ENCODE measurements at places on chromosomes 12 and 14.

DNA sequence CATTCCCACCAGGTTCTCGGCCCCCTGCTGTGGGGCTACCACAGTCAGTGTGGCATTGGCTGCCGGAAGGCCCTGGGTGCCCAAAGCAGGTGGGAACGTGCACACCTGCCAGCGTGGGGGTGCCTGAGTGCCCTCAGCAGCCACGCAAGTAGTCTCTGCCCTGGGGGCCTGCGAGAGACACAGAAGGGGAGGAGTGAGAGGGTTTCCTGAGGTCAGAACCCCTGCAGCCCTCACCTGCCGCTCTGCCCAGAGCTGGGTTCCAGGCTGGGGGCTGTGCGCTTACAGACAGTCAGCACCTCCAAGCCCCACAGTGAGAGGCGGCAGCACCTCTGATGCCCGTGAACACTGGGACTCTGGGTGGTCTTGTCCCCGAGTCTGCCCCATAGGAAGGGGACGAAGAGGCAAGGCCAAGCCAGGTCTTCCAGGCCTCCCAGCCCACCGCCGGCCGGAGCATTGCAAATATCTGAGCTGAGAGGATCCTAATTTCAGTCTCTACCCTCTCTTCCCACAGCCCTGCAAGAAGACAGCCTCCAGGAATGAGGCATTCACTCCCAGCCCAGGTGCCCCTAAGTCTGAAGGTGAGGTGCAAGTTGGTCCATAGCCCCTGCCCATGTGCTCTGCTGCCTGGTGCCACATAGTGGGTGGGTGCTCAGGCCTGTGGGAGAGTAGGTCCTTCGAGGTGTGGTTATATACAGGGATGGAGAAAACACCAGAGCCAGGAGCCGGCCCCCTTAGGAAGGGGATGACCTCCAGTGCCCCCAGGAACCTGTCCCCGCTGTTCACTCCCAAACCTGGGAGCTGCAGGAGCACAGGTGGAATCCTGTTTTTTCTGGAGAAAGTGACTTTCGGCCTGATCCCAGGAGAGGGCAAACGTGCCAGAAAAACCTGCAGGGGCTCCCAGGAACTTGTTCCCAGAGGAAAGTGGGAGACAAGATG, 291.1 kb upstream of the RTL1 start:
- no peak for DNase-seq

DNA sequence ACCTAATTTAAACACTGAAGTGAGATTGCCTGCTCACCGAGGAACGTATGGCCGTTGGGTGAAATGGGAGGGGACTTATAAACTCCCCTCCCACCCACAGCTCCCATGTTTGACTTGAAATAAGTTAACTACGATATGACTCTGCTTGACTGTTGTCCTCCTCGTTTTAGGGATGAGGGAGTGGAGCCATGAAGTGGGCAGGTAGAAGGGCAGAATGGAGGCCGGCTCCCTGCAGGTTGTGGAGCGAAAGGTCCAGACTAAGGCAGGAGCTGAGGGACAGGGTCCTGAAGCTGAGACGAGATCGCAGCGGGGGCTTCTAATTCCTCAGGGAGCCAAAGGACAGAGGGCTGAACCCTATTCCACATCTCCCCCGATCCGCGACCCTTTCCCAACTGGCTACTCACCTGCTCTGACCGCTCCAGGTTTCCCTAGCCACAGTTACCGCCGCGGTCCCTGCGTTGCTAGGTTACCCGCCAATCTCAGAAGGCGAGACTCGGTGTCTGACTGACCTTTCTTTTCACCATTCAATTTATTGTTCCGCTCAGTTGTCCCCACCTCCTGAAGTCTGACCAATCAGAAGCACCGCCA, 577 bp upstream of the TPCN1 start:
- DNase-seq = no peak

GRCh38 chr14:97838986-97839385, 1041.8 kb downstream of the VRK1 start:
- no peak for DNase-seq

DNA sequence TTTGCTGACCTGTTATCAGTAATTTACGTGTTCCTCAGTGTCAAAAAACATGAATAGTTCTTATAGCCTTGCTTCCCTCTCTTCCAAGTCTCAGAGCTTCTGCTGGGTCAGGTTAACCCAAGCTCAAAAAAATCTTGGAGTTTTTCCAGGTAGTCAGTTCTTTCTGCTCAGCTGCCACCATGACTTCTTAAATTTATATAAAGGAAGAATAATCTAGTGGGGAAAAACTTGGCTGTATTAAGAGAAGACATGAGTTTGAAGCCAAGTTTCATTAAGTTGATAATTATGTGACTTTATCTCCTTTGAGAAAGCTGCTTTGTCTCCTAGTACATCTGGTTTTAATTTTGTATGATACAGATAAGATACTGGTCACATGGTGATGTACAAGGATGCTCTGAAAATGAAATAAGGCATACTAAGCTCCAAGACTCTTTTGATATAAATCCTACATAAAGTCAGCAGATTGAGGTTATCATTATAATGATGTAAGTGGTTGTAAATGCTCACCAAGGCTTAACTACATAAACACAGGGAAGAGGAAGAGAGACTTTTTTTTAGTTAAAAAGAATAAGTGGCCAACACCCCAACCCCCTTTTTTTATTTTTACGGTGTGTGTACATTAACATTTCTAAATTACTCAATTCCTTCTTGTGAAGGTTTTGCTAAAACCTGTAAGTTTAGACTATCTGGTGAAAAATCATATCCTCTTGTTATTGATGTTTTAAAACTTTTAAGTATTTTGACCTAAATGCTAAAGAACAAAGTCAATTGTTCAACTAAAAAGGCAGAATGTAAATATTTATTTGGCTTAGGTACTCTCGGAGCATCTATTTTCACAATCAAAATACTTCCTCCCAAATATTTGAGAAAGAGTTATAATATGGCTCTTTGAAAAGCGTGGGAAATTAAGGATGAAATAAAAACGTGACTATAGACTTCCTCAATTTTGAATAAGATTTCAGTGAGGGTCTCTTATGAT, 84.1 kb upstream of the SLC38A2 start:
- DNase-seq = no peak

DNA sequence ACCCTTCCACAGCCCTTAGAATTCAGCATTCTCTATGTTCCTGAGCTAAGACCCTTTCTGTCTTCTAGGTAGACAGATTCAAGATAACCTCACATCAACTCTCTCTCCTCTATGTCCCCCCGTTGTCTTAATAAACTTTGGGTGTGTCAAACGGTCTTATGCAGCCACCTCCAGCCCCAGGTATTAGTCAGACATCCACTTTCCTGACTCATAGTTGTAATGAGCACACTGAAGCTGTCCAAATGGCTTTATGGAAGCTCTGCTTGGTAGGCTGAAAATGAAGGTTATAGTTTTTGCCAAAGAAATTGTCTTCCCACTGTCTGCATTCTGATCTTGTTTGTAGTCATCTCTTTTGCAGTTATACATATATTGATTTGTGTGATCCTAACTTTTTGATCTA, 482.0 kb downstream of the RMST start:
- no peak for DNase-seq

DNA sequence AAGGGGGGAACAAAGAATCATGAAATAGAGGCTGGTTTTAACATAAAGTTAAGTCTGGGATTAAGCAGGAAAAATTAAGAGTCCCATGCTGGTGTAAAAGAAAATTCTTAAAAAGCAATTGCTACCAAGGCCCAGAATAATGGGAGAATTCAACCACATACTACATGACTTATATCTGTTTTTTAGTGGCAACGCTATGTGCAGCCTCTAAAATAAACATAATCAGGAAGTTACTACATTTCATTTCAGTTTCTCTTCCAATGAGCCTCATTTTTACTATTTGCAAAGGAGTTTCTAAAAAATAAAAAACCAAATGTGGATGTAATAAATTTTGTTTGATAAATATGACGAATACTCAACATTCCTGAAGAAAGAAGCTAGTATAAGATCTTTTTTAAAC, 58.1 kb downstream of the CPNE8 start:
- DNase-seq = no peak

GRCh38 chr12:96989916-96990315, 82.9 kb downstream of the NEDD1 start:
- no peak for DNase-seq

GRCh38 chr14:103104654-103105452, 10.3 kb downstream of the EXOC3L4 start:
- peak; percentile 70 for DNase-seq

GRCh38 chr12:12229556-12230092, 37.2 kb downstream of the LRP6 start:
- DNase-seq = no peak

- DNase-seq = no peak
These were observed 20.5 kb downstream of the PLEKHH1 start for GRCh38 chr14:67553547-67553946.

GRCh38 chr14:50772412-50772811, 58.5 kb downstream of the NIN start:
- DNase-seq = no peak

- no peak for DNase-seq
These were observed 1112.7 kb downstream of the LRFN5 start for GRCh38 chr14:42719391-42719790.

GRCh38 chr14:77024171-77024691, 4.3 kb downstream of the IRF2BPL start:
- no peak for DNase-seq

GRCh38 chr12:56160193-56160763, 2.1 kb downstream of the MYL6 start:
- DNase-seq = peak; percentile 49

DNA sequence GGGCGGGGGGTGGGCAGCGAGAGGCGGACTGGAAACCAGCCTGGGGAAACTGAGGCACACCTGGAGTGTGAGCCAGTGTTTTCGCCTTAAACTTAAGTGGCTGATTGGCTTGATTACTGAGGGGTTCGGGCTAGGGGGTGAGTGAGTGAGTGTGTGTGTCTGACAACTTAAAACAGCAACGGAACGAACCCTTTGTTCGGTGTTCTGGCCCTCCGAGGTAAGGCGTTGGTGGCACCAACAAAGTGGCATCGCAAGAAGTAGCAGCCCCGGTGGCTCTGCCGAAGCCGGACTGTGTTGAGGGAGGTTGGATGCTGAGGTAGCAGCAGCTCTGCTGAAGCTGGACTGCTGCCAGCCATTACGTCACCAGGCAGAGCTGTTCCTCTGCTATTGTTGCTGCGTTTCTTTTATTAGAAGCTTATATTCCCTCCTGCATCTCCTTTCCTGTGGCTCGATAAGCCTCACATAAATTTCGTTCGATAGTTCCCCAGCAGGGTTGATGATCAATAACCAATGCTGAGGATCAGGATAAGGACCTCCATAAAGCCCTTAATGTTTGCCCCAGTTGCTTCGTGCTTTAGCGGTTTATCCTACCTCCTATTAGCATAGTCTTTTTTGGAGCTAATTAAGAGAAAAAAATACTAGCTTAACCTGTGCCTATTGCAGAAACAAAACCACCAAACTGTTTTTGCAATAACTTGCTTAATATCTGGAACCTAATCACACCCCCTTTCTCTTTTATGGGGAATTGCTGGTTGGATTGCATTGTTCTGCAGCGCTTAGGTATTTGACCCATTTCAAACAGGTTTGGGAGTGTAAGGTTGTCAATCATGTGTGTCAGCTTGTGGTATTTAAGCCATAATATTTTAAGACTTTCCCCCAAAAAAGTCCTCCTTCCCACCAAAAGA, 1.3 kb downstream of the GPR137C start:
- DNase-seq = peak; percentile 42

DNA sequence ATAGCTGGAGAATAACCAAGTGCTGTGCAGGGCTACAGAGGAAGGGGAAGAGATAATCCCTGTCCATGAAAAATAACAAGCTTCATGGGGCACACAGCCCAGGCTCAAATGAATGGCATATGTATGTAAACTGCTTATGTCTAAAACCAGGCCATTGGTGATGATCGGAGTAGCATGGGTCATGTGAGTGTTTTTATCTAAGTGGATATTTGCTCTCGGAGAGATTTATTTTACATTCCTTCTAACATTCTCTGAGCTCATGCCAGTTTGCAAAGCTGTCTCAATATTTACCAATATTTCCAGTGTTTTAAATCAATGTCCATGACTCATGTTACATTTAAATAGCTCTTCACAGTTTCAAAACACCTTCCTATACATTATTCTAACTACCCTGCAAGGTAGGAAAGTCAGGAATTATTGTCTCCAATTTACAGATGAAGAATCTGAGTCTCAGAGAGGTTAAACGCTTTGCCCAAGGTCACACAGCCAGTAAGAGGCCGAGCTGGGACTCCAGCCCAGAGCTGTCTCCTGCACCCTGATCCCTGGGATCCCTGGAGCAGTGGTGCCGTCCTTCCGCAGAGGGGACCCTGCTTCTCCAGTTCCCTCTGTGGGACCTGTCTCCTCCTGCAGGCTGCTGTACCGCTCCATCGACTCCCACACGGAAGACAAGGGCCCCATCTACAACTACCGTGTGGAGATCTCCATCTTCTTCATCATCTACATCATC, 186.7 kb upstream of the FKBP4 start:
- DNase-seq = no peak

GRCh38 chr12:87368259-87368658, 660.9 kb downstream of the C12orf50 start:
- DNase-seq = no peak

GRCh38 chr14:94180655-94181271, 6.6 kb downstream of the PPP4R4 start:
- DNase-seq = no peak

DNA sequence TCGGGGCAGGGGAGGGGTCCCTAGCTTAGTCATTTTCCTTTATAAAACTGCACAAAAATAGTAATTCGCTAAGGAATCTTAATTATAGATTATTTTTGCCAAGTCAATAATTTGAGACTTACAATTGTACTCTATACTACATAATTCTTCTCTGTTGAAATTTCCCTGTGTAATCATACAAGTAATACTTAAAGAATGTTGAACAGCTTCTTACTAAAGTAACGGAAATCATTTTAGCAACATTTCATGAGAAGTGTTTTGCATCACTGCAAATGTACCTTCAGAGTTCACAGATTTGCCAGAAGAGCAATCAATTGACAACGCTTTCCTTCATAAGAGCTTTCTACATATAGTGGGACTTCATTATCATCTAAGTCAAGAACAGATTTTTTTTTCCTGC, 7.9 kb upstream of the GNG2 start:
- DNase-seq = no peak

- no peak for DNase-seq
These were observed 7.7 kb downstream of the CAPS2 start for GRCh38 chr12:75322464-75322863.

DNA sequence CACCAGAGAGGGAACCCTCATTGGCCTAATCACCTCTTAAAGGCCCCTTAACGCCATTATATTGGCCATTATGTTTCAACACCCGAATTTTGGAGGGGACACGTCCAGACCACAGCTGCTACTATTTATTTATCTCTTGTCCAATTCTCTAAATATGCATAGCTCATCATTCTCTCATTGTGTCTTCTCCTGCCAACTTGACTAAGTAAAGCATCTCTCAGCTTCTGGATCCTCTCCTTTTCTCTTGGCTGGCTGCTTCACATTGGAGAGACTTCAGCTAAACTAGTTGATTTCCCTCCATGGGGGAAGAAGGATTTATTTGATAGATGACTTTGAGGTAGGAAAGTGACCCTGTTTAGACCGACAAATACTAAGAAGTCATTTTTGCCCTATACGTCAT, 120.4 kb upstream of the KRR1 start:
- DNase-seq = no peak

DNA sequence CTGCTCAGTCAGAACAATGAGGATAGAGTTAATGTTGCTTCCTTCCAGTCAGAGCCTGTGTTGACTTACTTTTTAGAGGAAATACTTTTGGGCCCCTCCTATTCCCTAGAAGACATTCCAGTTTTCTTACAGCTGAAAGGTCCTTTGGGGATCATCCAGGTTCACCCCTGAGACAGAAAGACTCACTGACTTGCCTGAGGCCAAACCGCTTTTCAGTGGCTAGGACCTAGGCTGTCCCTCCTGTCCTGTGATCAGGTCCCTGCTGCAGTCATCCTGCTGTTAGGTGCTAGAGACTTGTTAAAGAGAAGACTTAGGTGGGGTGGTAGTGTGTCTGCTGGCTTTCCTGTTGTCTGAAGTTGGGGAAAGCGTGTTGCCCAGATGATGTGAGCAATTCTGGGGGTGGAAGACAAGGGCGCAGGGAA, 39.6 kb downstream of the SUSD6 start:
- DNase-seq = no peak

Measured in activated naive CD4-positive, alpha-beta T cell (primary cell).